ENCODE measurements at places on chromosomes 16 and 17.

DNA sequence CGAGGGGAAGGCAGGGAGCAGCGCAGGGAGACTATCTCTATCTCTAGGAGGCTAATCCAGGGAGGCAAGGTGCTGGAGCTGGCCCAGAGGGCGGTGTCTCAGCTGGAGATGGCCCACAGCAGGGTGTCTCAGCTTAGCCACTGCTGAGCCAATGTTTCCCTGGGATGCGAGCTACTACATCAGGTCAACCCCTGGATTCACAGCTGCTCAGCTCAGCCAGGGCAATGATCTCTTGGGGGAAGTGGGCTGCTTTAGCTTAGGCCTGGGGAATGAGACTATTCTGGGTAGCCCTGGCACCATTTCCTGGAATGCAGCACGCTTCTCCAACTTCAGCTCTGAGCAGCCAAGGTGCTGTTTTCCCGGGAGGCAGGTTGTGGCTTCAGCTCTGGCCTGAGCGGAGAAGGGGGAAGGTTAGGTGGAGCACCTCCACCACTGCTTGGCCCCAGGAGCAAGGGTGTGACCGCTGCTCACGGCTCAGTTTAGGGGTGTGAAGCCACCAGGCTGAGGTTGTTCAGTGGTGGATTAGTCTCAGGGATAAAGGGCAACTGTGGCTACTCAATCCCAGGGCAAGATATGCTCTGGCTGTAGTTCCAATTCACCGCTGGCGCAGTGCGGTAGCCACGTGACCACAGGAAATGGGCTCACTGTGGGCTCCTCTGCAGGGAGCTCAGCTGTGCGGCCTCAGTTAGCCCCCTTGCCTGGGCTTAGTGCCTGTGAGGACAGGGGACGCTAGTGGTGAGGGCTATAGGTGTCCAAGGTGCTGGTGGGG, 5.2 kb upstream of the PRSS21 start:
- no peak for DNase-seq

DNA sequence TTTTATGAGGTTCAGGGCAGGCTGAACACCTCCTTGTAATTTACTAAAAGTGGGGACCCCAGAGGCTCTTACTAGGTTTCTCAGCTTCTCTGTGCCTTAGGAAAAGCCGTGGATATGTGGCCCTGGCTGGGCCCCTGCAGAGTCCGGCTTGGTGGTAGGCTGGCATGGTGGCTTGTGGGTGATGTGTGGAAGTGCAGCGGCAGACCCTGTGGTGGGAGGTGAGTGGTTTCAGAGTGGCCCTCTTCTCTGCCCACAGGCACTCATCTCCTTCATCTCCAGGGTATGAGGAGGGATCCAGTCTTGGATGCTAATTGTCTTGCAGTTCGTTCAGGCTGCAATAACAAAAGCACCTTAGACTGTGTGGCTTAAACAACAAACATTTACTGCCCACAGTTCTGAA, 58.9 kb downstream of the ASIC2 start:
- no peak for DNase-seq

DNA sequence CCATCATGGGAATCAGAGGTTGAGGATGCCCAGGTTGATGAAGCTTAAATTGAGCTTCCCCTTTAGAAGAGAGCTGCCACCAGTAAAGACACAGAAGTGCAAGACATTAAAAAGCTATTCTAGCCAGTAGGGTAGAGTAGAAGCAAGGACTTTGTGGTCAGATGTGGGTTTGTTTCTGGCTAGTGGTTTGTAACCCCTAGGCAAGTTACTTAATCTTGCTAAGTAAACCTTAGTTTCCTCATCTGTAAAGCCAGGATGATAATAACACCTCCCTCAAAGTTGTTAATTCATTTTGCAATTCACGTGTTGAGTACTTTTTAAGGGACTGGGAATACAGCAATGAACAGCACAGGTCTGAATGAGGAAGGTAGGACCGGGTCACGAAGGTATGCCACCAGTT, 3.6 kb downstream of the SNTB2 start:
- no peak for DNase-seq

DNA sequence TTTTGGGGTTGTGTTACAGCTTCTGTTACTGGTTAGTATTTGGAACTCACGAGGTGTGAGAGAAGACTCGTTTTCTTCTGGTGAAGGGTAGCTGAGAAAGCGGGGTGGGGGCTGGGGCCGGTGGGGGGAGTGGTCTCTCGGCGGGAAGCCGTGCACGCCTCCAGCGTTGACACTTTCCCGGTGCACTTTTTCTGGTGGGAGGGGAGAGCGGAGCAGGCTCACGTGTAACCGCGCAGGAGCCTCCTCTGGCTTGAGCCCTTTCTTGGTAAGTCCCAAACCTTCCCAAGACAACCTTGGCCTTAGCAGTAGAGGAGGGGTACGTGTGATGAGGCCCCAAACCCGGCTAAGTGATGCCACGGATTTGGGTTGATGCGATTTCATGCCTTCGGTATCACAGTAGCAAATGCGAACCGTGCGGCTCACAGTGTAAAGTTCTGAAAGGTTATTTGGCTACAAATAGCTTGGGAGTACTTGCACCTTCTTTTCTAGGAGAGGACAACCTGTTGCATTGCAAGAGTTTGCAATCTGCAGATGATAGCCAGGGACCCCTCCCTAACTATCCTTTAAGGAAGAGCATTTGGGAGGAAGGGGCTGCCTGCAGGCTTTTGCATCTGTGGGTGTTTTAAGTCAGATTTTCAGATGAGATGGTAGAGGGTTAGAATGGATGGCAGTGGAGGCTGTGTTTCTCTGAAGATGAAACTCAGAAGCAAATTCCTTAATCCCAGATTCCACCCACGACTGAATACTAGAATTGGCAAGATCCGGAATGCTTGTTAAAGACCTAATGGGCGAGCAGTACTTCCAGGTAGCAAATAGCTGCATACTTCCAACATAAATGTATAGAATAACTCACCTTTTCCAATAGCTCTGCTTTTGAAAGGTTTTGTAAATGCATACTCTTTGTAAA, 1.5 kb downstream of the HLF start:
- no peak for DNase-seq

GRCh38 chr17:79627766-79628690, 17.2 kb upstream of the RBFOX3 start:
- no peak for DNase-seq

GRCh38 chr16:85782451-85782850, 16.9 kb downstream of the EMC8 start:
- DNase-seq, result no peak

GRCh38 chr16:29790949-29791844, 646 bp downstream of the KIF22 start:
- DNase-seq, result no peak

DNA sequence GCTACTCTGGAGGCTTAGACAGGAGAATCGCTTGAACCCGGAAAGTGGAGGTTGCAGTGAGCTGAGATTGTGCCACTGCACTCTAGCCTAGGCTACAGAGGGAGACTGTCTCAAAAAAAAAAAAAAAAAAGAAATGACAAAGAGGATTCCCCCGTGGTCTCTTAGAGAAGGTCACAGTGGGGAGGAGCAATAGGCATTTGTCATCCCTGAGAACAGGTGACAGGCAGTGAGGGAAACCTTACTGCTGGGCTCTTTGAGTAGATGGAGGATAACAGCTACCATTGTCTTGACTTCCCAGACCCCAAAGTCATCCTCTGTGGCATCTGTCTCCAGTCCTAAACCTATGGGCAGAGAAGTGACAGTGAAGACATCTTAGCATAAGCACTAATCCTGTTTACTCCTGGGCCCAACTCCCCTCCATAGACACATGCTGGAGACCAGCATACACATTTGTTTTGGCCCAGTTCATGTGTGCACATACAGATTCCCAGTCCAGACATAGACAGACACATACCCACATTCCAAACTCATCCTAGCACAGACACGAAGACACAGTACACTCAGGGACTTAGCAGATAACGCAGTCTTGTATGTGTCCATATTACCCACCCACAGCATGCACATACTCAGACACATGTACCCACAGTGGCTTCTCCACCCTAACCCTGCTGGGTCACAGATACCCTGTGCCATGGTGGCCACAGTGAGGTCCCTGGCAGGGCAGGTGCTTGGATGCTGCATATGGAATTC, 2.7 kb downstream of the ESRP2 start:
- no peak for DNase-seq

DNA sequence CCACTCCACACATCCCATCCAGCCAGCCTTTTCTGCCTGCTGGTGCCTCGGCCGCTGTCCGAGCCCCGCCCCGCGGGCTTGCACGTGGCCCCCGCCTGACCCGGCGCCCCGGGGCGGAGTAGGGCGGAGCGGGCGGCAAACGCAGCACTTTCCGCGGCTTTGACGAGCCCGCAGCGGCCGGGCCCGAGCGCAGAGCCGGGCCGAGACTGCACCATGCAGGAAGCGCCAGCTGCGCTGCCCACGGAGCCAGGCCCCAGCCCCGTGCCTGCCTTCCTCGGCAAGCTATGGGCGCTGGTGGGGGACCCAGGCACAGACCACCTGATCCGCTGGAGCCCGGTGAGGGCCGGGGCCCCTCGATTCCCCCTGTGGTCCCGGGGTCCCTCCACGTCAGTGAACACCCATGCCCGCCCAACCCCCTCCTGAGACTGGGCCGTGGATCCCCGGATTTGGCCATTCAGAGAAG, at the start of gene HSF4:
Gene HSF4, plus strand, starts transcription at position 147 of the 463 bp plus-strand sequence. Its CDS starts 67 bp downstream, at position 214.
- DNase-seq, result no peak

GRCh38 chr16:85270374-85270773, 158.1 kb upstream of the CIBAR2 start:
- no peak for DNase-seq

GRCh38 chr16:48950184-48950583, 331.5 kb downstream of the CBLN1 start:
- no peak for DNase-seq

DNA sequence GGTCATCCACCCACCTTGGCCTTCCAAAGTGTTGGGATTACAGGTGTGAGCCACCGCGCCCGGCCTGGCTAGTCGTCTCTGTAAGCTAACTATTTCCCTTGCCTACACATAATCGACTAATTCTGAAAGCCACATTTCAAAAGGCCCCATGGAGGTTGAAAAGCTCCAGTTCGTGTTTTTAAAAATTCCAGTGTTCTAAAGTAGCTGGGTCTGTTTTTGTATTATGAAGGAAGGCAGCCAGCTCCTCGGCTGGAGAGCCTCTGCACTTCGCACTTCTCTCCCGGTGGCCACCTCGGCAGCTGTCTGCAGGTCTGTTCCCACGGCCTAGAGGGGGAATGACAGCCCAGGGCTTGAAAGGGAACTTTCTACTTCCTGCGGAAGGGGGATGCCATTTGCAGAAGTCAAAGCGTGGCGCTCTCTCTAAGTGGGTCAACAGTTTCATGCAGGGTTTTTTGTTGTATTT, 16.9 kb downstream of the HASPIN start:
- no peak for DNase-seq

- DNase-seq, result no peak
Observed at GRCh38 chr17:70158180-70158579, 11.2 kb upstream of the KCNJ2 start.

- DNase-seq, result no peak
Observed at GRCh38 chr17:9700754-9701476, 55.6 kb downstream of the USP43 start.

DNA sequence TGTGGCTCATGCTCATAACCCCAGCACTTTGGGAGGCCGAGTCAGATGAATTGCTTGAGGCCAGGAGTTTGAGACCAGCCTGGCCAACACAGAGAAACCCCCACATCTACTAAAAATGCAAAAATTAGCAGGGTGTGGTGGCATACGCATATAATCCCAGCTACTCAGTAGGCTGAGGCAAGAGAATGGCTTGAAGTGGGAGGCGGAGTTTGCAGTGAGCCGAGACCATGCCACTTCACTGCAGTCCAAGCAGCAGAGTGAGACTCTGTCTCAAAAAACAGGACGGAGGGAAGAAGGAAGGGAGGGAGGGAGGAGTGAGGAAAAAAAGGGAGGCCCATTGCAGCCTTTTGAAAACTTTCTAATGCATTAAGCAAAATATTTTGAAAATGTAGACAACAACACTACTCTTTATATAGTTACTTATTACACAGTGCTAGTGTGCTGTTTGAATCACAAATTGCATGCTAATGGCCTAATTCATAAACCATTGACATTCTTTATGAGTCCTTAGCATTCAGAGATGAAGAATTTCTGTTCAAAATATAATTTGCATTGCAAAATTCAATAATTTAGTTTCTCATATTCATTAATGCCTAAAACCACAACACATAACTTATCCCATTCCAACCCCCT, 59.4 kb downstream of the TMEM114 start:
- DNase-seq, result no peak

- DNase-seq, result no peak
Observed at GRCh38 chr16:86794216-86794864, 216.0 kb downstream of the FOXL1 start.

DNA sequence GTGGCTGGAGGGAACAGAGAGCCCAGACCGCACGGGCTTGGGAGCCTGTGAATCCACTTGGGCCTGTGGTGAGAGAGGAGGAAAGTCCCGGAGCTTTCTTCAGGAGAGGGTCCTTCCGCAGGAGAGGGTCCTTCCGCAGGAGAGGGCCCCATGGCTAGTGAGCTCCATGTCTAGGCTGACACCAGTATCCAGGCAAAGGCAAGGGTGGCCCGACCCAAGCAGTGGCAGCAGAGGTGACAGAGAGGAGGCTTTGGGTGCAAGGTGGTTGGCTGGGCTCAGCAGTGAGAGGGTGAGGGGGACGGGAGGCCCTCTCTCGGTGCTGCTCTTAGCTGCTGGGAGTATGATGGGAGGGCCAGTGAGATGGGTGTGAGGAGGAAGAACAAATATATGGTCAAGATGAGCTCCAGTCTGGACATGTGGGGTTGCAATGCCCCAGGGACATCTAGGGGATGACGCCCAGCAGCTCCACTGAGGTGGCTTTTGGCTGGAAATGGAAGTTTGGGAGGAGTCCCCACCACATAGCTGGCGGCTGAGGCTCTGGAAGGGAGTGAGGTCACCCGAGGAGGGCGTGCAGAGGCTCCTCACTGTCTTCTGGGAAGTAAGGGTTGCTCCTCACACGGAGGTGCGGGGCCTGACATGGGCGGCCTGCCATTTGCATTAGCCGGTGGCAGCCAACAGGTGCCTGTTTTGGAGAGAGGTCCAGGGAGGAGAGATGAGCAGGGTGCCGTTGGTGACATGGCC, 2.3 kb upstream of the HSD3B7 start:
- DNase-seq, result no peak

DNA sequence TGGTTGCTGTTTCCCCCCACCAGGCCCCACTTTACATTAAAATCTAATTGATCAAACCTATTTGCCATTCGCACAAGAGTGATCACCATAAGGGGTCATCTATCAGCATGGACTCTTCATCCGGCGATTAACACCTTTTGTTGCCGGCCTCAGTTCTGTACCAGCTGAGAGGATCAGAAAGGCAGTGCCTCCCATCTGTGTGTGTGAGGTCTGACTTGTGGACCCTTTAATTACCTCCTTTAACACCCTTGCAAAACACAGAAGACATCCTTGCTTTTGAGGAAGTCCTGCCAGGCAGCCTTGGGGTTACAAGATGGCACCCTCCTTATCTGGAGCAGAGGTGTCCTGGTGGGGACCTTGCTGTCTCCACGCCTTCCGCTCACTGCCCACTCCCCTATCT, 77.2 kb upstream of the IRX3 start:
- no peak for DNase-seq

DNA sequence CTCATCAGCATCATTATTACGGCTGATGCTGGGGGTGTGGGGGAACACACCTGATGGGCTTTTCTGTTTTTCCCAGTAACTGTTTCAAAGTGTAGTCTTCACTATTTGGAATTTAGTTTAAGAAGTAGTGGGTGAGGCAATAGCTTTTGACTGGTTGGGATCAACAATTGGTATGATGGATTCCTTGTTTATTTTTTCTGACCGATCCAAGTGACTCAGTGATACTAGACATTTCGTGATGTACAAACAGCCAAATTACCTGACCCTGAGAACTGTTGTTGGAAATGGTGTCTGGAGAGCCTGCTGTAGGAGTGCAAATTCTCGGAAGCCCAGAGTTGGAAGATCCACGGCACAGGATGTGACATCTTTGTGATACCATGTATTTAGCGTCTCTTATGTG, 204.2 kb downstream of the PRKCA start:
- DNase-seq, result no peak

- no peak for DNase-seq
Observed at GRCh38 chr16:88616320-88616719, 22.1 kb upstream of the IL17C start.

All from activated naive CD4-positive, alpha-beta T cell (primary cell).